ENCODE measurements at places on chromosomes 7 and 10.
A peak's percentile ranks its signal among the peaks of the same experiment; 100 is the strongest.

- peak; percentile 11 for DNase-seq
These were observed 644.4 kb downstream of the GRM8 start for GRCh38 chr7:126608339-126608776.

DNA sequence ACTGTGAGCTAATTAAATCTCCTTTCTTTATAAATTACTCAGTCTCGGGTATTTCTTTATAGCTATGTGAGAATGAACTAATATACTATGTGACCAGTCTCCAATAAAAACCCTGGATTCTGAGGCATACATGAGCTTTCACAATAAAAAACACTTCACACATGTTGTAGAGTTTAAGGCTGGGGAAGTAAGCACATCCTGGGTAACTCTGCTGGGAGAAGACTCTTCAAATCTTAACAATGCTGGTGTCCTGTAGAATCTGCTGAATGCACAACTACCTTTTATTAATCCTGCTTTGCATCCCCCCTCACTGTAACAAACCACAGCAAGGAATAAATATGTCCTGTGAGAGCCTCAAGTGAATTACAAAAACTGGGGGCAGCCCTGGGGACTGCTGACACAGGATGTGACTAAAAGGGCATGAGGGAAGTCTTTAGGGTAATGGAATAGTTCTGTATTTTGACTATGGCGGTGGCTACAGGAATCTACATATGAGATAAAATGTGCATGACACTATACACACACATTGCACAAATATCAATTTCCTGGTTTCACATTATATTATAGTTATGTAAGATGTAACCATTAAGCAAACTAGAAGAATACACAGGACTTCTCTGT, 45.1 kb upstream of the KCTD7 start:
- DNase-seq: no peak

DNA sequence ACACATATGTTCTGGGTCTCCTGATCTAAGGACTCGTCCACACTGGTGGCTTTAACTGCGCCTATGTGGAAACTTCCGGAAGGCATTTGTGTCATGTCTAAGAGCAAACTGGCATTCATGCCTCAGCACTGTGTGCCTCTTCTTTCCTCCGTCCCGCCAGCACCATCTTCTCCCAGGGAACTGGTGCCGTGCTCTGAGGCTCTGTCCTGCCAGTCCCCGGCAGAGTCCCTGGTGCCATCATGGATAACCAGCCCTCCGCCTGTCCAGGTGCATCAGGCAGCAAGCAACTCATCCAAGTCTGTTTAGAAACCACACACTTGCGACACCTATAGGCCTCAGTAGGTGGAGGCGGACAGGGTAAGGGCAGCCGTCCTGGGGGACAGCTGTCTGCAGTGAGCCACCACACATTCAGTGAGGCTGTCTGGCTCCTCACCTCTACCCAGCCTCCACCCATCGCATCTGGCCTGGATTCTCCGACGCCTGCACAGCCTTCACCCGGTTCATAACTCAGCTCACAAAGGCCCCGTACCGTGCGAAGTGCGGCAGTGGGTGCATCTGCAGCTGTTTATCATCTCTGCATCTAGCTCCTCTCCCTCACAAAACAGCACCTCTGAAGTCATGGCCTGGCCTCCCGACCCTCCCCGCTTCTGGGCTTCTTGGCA, 162.7 kb downstream of the DIP2C start:
- DNase-seq: no peak

- no peak for DNase-seq
These were observed 56.3 kb upstream of the TMEM72 start for GRCh38 chr10:44854693-44855350.

- no peak for DNase-seq
These were observed 280.0 kb downstream of the ELFN1 start for GRCh38 chr7:1950066-1950451.

DNA sequence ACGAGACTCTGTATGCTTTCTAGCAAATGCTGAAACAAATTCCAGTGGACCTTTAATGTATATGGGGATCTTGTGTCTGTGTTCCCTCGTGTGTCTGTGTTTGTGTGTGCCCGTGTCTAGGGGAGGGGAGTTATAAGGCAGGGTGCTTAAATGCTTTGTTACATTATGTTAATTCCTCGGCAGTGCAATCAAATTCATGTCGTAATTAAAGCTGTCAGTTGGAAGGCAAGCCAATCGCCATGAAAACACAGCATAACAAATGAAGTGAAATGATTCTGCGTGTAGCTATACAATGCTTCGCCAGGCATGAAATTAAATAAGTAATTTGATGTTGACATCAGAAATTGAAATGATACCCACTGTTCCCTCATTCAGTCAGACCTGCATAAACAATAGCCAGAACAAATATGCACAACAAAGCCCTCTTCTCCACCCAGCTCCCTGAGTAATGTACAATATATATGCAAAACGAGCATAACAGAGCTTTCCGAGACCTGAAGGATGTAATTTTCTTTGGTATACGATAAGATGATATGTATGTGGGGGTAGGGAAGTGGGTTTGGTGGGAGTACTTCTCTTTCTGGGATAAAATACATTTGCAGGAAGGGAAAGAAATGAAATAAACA, 534.1 kb downstream of the AUTS2 start:
- no peak for DNase-seq

DNA sequence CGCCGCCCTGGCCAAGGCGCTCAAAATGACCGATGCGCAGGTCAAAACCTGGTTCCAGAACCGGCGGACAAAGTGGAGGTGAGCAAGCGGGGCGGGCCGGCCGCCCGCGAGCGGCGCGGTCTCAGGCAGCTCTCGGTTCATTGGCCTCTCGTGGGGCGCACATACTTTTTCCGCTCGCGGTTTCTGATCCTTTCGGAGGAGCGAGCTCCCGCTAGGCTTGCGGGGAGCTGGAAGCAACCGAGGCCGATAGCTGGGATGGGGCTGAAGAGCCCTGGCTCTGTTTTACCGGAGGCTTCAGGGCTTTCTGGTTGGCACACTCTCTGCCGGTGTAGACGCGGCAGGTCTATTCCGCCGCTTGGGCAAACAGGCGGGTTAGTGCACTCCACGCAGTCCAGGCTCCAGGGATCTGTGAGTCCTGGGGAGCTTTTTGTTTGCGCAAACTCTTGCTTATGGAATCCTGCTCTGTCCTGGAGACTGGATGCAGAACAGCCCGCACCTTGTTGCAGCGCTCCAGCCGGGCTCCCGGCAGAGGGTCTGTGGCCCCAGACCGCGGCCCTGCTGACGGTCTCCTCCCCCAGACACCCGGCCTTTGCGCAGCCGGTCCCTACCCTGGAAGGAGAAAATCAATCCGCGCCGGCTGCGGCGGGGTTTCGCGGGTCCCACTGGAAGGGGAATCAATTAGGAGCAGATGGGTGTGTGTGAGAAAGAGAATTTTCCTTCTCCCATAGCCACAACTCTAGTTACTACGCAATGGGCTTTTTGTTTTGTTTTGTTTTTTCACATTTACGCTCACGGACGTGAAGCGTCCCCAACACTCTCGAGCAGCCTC, 3.4 kb downstream of the TLX1 start:
- DNase-seq: no peak

DNA sequence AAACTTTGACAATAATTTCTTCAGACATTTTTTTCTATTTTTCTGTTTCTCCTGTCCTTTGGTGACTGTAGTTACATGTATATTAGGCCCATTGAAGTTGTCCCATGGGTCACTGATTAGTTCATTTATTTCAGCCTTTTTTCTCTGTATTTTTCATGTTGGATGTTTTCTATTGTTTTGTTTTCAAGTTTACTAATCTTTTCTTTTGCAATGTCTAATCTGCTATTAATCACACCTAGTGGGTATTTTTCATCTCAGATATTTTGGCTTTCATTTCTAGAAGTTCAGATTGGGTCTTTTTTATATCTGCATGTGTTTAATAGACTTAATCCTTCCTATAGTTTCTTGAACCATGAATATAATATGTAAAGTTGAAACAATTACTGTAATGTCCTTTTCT, 84.7 kb downstream of the PALS2 start:
- DNase-seq: no peak

All from Caki2 (cell line).